ENCODE measurements at places on chromosomes 6 and 20. TPM values are rescaled to one million over a fixed set of nuclear protein-coding genes. Genes with fewer than 3 reads are reported as not detected.

GRCh38 chr20:32449890-32450401 lies 91.8 kb downstream of the ASXL1 start:
- no peak for DNase-seq

The CDH26 gene
- total RNA-seq: not detected

GRCh38 chr6:1004885-1005630 lies 306.8 kb upstream of the FOXQ1 start:
- DNase-seq: no peak

DNA sequence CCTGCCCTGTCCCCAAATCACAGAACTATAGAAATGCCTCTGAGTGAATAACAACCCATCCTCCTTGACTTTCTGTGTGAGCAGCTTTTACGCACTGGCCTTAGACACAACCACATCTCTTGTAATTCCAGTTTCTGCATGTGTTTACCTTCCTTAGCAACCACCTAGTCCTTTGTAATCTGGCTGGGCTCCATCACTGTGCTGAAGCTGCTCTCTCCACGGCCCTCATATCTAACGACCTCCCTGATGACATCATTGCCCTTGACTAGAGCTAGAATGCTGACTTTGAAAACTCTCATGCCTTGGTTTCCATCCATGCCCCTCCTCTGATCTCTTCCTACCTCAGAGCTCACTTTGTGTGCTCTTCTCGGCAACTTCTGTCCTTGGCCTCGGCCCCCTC lies 30.5 kb upstream of the GLP1R start:
- DNase-seq: no peak

DNA sequence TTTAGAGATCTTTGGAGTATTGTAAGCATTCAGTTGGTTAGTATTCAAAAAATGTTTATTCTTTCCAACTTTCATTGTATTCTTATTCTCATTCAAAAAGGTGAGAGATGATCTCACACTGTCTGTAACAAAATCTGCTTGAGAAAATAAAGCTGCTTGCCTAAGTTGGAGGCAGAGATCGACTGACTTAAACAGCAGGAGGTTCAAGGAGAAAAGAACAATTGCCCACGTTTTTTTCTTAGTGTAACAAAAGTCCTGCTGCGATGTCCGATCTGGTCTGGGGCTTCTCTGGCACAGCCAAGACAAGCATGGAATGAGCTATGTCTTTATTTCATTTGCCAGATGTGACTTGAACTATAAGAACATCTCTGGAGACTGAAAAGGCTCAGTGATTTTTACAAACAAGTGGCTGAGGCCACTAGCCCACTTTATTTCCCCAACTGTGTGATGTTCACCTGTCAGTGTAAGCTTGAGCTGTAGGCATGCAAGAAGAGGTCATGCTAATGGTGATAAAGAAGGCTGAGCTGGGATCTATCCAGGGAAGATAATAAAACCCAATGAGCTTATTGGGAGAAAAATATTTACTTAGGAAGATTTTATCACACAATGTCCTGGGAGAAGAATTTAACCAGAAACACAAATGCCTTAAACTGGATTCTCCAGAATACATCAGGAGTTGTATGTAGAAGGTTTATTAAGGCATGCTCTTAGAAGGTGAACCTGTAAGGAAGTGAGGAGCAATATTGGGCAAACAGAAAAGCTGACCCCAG lies 580.1 kb upstream of the BTBD3 start:
- DNase-seq: no peak

- no peak for DNase-seq
These were observed 25.8 kb downstream of the CDKAL1 start for GRCh38 chr6:20559924-20560551.
